ENCODE measurements at places on chromosomes 13 and 19. TPM values are rescaled to one million over a fixed set of nuclear protein-coding genes. Genes with fewer than 3 reads are reported as not detected.
A peak's percentile ranks its signal among the peaks of the same experiment; 100 is the strongest.

DNA sequence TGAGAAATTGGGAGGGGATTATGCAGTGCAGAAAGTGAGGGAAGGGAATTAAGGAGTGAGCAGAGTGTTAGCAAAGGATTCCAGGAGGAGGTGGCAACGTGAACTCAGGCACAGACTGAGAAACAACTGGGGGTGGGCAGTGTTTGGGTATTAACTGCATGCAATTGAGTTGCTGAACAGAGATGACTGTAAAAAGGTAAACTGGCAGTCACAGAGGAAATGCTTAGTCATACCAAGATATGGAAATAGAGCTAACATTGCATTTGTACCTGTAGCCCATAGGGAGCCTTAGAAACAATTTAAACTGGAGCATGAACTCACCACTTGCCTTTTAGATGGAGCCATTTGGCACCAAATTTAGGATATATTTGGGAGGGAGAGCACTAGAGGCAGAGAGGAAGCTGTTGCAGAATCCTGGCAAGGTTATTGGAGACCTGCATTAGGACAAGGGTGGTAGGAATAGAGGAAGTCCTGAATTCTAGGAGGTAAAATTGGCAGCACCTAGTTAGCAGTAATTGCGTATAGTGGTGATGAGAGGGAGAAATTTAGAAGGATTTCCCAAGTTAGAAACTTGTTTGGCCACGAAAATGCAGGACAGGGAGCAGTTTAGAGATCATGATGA, 100.6 kb upstream of the FRY start:
- H3K36me3 ChIP-seq = no peaks in the 10 kb centered on the region
- no peak overlapping the region for H3K27ac ChIP-seq
- H3K4me1 ChIP-seq = peaks cover 5% of the 10 kb centered on the region
- no peak for DNase-seq

- H3K27ac ChIP-seq = no peak overlapping the region
- H3K27me3 ChIP-seq = no peaks in the 10 kb centered on the region
- no peaks in the 10 kb centered on the region for H3K4me1 ChIP-seq
- H3K36me3 ChIP-seq = peaks cover 5% of the 10 kb centered on the region
- no peak overlapping the region for H3K4me3 ChIP-seq
- no peak for DNase-seq
These were observed 10.4 kb upstream of the ZNF586 start for GRCh38 chr19:57759096-57759495.

GRCh38 chr13:41224113-41225110, 30.0 kb upstream of the KBTBD7 start:
- H3K27me3 ChIP-seq = no peaks in the 10 kb centered on the region
- H3K4me3 ChIP-seq = no peak overlapping the region
- H3K4me1 ChIP-seq = no peaks in the 10 kb centered on the region
- no peak overlapping the region for H3K27ac ChIP-seq
- DNase-seq = no peak
- no peaks in the 10 kb centered on the region for H3K36me3 ChIP-seq

The KCTD4 gene
- not detected for total RNA-seq

- H3K36me3 ChIP-seq = no peaks in the 10 kb centered on the region
- no peak overlapping the region for H3K27ac ChIP-seq
- DNase-seq = peak; percentile 10
- H3K4me3 ChIP-seq = no peak overlapping the region
These were observed 17.5 kb upstream of the PROZ start for GRCh38 chr13:113140677-113141600.

Measured in ovary (tissue), 10 donors.